Nephron progenitor cell (in vitro differentiated cells): ENCODE measurements at places on chromosomes 4 and X.

DNA sequence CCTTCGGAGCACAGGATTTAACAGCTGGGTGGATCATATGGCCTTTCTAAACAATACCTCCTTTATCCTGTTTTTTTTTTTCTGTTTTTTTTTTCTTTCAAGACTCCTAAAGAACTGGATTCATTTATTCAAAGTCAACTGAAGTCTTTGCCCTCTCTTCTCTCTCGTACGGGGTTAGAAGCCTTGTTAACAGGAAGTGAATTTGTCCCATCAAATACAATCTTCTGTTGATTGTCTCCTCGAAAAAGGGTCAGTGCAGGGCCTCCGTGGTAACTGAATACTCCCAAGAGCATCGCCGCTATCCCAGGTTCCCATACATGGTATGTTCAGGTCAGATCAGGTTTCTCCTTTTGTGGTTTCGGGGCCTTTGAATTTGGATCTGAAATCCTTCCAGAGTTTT lies 1.8 kb upstream of the TMEM128 start:
- no peak for DNase-seq

DNA sequence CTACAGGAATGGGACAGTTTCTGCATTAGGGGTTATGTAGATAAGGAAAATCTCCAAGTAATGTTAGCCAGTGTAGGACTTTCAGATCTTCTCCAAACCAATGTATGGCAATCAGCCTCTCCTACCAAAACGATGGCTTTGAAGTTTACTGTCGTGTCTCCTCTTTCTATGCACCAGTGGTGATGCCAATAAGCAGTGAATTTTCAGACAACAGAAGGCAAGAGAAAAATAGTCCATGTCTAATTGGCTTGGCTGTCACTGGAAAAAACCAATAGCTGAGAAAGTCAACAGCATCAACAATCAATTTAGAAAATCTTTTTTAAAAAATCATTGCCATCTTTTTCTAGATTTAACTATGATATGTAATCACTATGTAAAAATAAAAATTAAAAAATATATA lies 35.0 kb downstream of the LIMCH1 start:
- no peak for DNase-seq

DNA sequence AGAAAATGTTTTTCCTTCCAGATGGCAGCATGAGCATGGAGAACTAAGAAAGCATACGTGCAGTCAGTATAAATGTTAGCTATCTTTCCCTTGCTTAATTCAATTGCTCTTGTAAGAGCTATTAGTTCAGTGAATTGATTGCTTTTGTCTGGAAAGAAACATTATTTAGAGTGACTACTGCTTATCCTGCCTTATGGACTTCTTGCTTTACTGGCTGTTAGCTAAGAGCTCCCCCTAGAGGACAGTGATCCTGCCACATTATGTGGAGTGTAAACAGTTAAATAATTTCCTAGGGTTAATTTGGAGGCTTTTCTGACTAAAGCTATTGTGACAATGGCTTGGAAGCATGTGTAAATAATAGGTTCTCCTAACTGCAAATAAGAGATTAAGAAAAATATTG lies 1402.4 kb downstream of the FAM133A start:
- DNase-seq = peak; percentile 7

DNA sequence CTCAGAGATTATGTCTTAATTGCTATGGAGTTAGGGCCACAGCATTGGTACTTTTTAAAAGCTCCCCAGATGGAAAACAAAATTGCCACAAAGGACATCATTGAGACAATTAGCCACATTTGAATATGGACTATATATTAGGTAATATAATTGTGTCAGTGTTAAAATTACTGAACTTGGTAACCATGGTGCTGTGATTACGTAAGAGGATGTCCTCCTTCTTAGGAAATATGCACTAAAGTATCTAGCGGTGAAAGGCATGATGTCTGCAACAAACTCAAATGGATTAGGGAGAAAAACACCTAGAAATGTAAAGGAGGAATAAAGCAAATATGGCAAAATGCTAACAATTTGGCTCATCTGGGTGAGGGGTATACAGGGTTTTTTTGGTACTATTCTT lies 89.9 kb upstream of the PAK3 start:
- DNase-seq = no peak

DNA sequence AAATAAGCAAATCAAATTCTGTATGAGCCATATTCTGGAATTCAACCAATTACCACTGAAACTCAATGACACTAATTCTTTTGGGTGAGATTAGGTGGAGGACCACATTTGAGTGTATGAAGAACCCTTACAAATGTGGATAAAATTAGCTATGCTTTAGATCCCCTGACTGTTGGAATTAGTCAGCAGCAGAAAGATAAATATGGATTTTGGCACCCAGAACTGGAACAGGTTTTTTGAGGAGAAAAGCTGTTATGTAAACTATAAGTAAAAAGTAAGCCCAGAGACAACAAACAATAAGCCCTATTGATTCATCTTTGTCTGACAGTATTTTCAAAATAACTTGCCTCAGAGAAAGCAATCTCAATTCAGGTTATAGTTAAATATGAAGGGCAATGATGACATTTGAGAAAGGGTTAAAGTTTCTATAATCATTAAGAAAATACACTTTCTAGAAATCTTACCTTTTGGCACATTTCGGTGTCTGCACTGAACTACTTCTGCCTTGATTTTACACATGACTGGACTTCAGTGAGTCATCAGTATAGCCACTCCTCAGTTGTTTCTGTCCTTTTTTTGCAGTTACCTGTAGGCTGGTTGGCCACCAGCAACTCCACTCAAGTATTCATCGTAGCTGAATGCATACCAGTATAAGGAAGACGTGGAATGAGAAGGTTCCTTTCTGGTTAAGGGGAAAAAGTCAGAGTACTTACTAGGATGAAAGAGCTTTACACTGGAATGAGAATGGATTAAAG lies 80.0 kb downstream of the KCTD8 start:
- no peak for DNase-seq

GRCh38 chr4:17780501-17781299 lies 721 bp downstream of the FAM184B start:
- DNase-seq = no peak

DNA sequence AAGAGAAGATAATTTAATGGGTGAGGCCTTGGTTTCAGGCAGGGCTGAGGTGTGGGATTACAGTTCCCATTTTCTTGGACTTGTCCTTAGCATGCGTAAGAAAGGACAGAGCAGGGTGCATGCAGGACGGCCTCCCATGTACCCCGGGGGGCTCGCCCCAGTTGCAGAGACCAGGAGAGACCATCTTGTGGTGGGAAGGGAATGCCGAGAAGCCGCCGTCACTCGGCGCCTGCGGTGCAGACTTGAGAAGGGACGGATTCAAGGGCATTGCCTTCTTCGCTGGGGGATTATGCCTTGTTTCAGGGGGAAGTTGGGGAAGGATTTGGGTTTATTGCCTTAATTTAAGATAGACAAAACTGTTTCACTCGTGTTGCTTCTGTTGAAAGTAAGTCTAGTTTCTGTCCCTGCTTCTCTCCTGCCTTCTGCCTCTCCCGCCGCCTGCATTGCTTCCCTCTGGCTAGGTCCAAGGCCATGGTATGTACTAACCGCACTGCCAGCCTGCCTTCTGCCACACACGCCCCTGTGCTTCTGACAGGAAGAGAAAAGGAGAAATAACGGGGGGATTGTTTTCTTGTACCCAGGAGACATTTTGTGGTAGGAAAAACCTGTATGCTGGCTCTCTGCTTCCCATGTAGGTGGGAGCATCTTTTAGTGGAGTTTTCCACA lies 175.9 kb downstream of the DCLK2 start:
- DNase-seq = no peak

GRCh38 chr4:106358899-106359298 lies 9.7 kb downstream of the GIMD1 start:
- no peak for DNase-seq

DNA sequence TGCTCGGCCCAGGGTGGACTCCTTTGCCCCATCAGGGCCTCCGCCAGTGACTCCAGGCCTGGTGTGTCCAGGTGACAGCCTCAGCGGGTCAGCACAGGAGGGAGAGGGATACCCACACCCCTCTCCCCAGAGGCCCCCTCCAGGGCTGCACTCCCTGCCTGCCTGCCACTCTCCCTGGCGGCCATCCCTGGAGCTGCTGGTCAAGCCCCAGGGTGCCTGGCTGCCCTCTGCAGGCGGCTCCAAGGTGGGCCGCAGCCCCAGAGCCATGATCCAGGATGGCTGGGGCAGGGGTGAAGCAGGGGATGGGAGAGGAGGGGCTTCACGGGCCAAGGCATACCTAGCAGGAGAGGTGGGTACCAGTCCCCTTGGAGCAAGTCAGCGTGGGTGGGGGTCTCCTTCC lies 3.8 kb downstream of the FGFRL1 start:
- peak; percentile 38 for DNase-seq

GRCh38 chr4:67928546-67928945 lies 34.7 kb downstream of the TMPRSS11A start:
- no peak for DNase-seq

DNA sequence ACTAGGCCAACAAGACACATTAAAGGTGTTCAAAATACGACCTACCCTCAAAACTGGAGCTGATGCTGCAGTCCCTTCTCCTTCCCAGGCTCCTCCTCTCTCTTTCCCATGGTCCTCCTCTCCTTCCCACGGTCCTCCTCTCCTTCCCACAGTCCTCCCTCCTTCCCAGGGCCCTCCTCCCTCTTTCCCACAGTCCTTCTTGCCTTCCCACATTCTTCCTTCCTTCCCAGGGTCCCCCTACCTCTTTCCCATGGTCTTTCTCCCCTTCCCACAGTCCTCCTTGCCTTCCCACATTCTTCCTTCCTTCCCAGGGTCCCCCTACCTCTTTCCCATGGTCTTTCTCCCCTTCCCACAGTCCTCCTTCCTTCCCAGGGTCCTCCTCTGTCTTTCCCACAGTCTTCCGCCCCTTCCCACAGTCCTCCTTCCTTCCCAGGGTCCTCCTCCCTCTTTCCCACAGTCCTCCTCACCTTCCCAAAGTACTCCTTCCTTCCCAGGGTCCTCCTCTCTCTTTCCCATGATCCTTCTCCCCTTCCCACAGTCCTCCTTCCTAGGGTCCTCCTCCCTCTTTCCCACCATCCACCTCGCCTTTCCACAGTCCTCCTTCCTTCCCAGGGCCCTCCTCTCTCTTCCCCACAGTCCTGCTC lies 54.2 kb downstream of the SH3KBP1 start:
- DNase-seq = no peak

DNA sequence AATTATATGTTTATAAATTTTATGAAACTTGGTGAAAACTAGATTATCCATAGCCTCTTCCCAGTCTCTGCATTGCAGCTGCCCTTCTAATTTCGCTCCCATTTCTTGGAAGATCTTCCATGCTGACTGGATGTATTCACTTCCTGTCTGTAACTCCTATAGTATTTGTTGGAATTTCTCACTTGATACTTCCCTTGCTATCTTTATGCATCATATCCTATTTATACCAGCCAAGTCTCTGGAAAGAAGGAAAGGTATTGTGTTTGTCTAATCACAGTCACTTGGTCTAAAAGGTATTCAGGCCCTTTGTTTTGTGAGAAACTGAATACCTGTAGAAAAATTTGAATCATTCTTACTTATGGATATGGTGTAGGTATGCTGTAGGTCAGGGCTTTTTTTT lies 870.9 kb upstream of the FRG1 start:
- no peak for DNase-seq

- peak; percentile 2 for DNase-seq
These were observed 119.3 kb downstream of the VSIG4 start for GRCh38 chrX:65920620-65921019.

DNA sequence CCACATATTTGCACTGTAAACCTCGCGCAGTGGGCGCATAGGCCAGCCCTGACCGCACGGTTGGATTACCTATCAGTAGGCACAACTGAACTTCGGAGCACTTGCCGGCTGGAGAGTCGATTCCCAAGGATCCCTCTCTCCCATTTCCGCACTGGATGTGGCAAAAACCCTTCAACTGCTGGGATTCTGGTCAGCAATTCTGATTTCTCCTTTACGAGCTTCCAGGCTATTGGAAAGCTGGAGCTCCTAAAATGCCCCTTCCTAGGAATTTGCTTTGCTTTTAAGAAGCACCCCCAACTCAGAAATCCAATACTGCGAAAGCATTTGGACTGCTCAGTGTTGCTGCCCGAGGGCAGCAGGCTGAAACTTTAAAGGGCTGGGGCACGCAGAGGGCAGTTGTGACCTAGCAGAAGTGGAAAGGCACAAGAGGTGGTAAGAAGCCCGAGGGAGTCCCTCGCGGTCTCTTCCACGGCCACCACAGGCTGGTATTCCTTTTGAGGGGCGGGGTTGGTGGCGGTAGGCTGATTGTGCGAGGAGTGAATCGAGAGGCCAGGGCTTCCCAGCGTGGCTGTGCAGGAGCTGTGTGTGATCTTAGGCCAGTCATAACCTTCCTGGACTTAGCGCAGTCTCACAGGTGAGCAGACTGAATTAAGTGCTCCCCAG lies 1.6 kb downstream of the ZAR1 start:
- DNase-seq = no peak

- no peak for DNase-seq
These were observed 194.9 kb downstream of the CBLL2 start for GRCh38 chrX:22467571-22467970.

DNA sequence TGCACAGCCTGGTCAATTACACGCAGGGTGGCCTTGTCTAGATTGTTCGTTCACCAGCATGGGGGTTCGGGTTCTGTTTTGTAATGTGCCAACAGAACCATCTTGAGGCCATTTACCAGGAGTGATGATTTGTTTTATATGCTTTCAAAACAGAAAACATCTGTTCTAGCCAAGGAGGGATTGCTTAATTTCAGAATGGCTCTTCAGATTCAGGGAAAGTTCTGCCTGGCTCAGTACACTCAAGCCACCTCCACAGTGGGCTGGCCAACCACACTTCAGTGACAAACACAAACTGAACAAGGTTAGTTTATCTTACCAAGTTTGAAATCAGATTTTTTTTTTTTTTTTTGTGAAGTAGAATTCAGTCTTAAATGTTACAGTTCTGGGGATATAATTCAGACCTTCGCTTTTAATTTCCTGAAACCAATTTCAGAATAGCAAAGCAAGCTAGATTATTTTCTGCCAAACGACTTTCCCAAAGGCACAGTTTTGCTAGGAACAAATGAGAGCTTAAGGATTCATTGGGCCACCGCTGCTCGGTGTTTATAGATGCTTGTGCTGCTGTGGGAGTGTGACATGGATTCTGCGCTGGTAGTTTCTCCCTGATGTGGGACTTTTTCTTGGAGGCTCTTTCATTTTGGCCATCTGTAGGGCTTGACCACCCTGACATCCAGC lies 23.4 kb downstream of the SMS start:
- DNase-seq = no peak

DNA sequence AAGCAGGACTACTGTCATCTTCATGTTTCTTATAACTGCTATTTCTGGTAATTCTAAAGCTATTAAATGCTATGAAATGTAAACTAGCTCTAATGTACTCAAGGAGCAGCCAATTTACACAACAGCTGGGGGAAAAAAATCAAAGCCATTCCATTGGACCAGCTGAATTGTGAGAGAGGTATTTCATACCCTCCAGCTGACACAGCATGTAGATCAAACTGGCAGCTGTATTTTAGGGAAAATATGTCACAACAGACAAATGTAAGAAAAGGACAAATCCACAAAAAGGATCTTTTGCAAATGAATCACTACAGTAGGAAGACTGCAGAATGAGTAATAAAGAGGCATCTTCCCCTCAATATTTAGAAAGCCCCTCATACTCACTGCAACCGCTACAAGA lies 65.2 kb upstream of the FAM47B start:
- no peak for DNase-seq
